Lower leg skin (tissue), 4 donors: ENCODE measurements at places on chromosomes 4 and X.

DNA sequence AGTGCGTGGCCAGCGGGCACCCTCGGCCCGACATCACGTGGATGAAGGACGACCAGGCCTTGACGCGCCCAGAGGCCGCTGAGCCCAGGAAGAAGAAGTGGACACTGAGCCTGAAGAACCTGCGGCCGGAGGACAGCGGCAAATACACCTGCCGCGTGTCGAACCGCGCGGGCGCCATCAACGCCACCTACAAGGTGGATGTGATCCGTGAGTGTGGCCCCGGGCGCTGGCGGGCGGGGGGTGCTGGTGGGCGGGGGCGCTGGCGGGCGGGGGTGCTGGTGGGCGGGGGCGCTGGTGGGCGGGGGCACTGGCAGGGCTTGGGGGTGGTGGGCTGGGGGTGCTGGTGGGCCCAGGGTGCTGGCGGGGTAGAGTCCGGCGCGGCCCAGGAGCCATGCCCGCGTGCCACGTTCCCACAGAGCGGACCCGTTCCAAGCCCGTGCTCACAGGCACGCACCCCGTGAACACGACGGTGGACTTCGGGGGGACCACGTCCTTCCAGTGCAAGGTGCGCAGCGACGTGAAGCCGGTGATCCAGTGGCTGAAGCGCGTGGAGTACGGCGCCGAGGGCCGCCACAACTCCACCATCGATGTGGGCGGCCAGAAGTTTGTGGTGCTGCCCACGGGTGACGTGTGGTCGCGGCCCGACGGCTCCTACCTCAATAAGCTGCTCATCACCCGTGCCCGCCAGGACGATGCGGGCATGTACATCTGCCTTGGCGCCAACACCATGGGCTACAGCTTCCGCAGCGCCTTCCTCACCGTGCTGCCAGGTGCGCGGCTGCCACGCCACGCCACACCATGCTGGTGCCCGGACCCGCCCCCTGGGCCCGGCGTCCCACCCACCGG, 12.7 kb downstream of the FGFRL1 start:
- no peak for DNase-seq

DNA sequence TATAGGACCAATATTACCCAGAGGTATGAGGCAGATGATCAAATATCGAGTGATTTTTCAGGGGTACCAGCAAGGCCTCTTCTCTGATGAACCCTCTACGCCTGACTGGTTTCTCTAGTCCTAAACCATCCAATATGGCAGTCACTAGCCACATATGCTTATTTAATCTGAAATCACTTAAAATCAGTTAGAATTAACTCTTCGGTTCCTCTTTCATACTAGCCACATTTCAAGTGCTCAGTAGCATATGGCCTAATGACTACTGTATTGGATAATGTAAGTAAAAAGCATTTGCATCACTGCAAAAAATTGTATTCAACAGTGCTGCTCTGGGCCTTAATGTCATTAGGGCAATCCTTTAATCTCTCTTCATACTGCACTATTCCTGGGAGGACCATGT, 4.4 kb upstream of the APBB2 start:
- no peak for DNase-seq

DNA sequence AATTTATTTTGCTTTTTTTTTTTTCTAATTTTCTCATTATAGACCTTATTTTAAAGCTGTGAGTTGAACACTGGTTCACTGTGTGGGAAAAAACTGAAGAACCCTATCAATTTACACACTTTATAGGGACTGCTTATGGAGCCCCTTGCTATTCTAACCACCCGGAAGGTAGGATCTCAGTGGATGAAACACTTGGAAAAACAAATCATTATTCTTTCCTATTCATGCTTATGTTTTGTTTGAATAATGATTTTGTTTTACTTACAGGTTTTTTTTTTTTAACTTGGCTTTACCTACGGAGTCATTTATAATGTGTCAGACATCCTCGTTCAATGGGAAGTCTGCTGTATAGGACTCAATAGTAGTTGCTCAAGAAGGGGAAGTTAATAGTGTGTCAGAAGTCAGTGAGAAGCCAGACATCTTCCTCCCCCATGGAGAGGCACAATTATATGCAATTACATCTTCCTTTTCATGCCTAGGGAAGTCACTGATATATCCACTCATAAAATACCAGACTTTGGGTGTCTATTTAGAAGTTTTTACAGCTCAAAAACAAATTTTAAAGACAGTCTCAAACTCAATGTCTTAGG, 113.2 kb downstream of the ARSF start:
- no peak for DNase-seq

GRCh38 chr4:5373327-5373726, 322.0 kb downstream of the STK32B start:
- no peak for DNase-seq

- no peak for DNase-seq
Observed at GRCh38 chr4:125319311-125319710, 4.6 kb downstream of the FAT4 start.

DNA sequence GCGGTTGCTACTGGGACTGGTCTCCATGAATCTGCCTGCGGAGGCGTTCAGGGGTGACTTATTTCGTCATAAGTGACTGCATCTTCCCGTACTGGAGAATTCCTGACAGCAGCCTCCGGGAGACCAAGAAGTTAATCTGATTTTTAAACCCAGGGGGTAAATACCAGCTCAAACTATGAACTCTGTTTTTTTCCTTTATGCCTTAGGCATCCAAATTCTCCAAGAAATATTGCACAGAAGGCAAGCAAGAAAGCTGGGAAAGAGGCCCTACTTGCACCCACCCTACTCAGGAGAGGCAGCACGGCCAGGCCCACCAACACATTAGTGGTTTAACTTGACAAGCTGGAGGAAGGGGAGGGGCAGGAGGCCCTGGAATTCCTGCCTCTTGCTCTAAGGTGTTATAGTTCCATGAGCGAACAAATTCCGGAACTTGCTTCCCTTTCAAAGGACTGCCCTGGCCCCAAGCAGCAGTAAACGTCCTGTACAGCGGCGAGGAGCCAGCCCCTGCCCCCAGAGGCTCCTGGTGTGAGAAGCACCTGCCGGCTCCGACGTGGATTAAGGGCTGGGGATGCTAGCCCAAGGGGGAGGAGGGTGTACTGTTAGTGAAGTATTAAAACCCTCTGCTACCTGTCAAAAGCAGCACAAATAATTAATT, 177.2 kb downstream of the AFAP1 start:
- DNase-seq, result no peak

- no peak for DNase-seq
Observed at GRCh38 chr4:18934197-18934596, 912.6 kb upstream of the LCORL start.

DNA sequence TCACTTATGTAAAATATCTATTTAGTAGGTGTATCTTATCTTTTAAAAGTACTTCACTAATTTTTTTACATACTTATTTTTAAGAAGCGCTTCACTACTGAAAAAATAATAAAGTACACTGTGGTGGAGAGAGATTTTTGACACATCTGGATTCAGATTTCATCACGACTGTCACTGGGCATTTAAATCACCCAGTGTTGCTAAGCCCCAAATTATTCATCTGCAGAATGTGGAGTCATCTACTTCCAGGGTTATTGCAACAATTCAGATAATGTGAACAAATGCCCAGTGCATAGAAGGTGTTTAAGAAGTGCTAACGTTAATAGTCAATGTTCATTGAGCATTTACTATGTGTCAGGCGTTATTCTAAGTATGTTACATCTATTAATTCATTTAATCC, 41.8 kb downstream of the AASDH start:
- DNase-seq, result no peak

- no peak for DNase-seq
Observed at GRCh38 chr4:39022241-39022640, 10.0 kb downstream of the TMEM156 start.

DNA sequence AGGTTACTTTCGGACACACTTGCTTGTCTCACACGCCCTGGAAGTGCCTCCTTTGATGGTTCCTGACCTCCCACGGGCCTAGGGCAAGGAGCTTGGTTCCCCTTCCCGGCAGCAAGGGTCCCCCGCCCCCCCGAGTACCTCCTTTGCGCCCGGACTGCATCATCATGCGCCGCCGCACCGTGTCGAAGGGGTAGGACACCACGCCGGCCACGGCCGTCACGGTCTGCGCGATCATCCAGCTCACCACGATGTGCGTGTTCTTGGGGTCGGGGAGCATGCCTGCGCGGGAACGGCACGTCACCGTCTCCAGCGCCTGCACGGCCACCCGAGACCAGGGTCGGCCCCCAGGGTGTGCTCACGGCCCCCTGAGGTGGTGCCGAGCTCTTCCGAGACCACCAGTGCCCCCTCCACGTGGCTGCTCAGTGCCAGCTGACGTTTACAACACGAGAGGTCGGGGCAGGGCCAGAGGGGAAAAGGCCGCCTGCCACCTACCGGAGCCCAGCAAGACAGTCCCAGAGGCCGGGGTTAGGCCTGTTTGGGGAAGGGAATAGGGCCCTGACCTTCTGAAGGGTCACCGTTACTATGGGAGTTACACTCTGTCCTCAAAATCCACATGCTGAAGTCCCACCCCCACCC, 4.7 kb downstream of the SLC25A6 start:
- DNase-seq, result peak; percentile 10

GRCh38 chr4:169815606-169816005, 57.9 kb upstream of the HPF1 start:
- DNase-seq, result no peak

GRCh38 chr4:110550260-110550659, 72.6 kb downstream of the PITX2 start:
- DNase-seq, result no peak

GRCh38 chrX:3295731-3296130, 50.7 kb downstream of the MXRA5 start:
- no peak for DNase-seq

DNA sequence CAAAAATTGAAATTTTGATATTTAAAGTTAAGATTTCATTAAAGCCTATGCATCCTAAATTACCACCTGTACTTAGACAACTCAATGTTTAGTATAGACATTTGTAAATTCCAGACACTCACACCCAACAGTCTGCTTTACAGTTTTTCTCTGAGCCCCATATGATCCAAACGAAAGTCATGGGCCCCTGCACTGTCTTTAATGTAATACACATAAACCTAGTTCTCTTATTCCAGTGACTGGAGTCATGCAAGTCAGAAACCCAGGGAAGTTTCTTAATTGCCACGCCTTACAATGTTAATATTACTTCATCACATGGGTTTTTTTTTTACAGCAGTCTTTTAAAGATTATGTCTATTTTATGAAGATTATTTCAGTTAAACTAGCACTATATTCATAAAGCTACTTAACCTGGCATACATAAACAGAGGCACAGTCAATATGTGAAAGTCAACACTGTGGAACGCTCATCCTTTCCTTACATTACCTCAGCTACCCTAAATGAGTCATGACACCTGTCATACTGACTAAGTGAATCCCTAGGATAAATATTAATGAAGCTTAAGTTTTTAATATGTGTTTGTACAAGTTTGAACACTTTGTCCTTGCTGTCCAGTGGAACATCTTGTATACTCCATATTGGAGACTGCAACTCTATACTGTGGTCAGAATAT, 67.7 kb upstream of the H2AZ1 start:
- no peak for DNase-seq
